ENCODE measurements at places on chromosomes 5 and 9. TPM values are rescaled to one million over a fixed set of nuclear protein-coding genes. Genes with fewer than 3 reads are reported as not detected.

The PSAT1 gene
- total RNA-seq, result 86.7 TPM

The FAM78A gene
- 2.7 TPM for total RNA-seq

The ERCC6L2 gene
- 128 TPM for total RNA-seq

The PCDHA9 gene
- total RNA-seq, result 4.1 TPM

The QRFP gene
- total RNA-seq, result not detected

The CMBL gene
- total RNA-seq, result 25.3 TPM

The FAM153A gene
- total RNA-seq, result 5.7 TPM

The NR5A1 gene
- 0.10 TPM for total RNA-seq

The FBP2 gene
- 8.0 TPM for total RNA-seq

The MARCOL gene
- total RNA-seq, result not detected

The WNK2 gene
- total RNA-seq, result 37.5 TPM

The SPINK6 gene
- not detected for total RNA-seq

The SNAPC4 gene
- total RNA-seq, result 6.7 TPM

The SHC3 gene
- total RNA-seq, result 15.5 TPM

The PCDHGA7 gene
- 6.1 TPM for total RNA-seq
